ENCODE measurements at places on chromosomes 11 and 22.
A peak's percentile ranks its signal among the peaks of the same experiment; 100 is the strongest.

- DNase-seq, result no peak
Observed at GRCh38 chr11:35265755-35266454, 126.9 kb downstream of the CD44 start.

DNA sequence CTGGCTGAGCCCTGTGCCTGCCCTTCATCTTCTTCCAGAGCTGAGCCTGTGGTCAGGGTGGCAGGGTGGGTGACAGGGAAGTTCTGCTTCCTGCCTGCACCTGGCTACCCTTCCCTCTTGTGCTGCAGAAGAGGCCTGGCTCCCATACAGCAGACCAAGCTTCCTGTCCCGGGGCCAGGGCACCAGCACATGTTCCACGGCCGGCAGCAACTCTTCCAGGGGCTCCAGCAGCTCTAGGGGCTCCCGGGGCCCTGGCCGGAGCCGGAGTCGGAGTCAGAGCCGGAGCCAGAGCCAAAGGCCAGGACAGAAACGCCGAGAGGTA, 15.0 kb downstream of the ROBO3 start:
- DNase-seq, result no peak

DNA sequence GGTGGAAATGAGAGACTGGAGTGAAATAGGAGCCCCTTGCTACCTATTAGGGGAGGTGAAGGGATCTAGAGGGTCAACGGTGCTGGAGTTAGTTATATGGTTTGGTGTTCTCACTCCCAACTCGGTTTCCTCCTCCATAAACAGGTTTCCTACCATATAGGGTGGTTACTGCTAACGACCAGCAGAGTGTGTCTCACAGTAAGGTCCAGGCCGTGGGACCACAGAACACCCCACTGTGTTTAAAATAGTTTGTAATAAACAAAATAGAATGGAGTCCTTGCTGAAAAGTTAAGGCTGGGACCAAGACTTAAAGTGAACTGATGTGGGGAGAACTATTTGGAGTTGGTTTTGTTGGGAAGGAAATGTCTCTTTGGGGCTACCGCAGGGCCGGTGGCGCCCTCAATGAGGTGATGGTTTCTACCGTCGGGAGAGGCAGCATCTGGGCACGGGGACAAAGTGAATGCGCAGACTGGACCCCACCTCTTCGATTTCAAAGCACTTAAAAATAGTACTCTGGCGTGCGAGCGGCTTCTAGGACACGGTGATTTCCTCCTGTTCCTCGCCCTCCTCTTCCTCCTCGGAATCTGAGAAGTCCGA, 4.5 kb downstream of the DBX1 start:
- no peak for DNase-seq

- DNase-seq, result peak; percentile 80
Observed at GRCh38 chr22:38177926-38178604, 3.6 kb downstream of the PLA2G6 start.
